GM20000 (cell line): ENCODE measurements at places on chromosomes 2 and 18.
A peak's percentile ranks its signal among the peaks of the same experiment; 100 is the strongest.

GRCh38 chr2:161570424-161571050 is 53.7 kb upstream of the SLC4A10 start:
- DNase-seq = no peak

GRCh38 chr2:159616286-159616701 is at the start of gene BAZ2B:
BAZ2B (minus strand) TSS chr2:159616548; CDS start chr2:159478719, 137,829 bp downstream.
- DNase-seq = peak; percentile 51

DNA sequence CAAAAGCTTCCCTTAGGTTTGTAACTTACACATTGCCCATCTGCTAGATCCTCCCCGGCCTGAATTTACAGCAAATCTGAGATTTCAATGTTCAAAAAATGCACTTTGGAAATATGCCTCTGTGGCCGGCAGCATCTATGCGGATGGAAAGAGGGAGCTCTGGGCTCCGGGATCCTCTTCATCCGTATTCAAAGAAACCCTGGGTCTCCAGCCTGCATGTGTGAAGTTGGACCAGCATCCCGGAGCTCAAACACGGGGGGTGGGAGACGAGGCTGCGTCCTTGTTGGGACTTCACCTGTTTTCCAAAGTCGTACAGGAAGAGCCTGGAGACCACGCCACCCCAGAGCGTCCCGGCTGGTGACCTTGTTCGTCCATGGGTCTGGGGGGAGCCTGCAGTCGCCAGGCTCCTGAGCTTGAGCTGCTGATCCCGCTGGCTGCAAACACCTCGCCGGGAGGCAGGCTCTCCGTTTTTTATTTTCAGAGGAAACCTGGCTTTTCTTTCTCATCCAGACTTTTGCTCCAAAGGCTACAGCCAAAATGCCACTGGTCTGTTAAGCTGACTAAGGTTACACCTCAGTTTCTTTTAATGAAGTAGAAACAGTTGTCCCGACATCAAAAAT is 77.4 kb downstream of the PTGR3 start:
- DNase-seq = no peak

- DNase-seq = no peak
Observed at GRCh38 chr2:32937602-32938448, 8.9 kb upstream of the LTBP1 start.

GRCh38 chr2:76450024-76450475 is 739.3 kb upstream of the GCFC2 start:
- peak; percentile 2 for DNase-seq

DNA sequence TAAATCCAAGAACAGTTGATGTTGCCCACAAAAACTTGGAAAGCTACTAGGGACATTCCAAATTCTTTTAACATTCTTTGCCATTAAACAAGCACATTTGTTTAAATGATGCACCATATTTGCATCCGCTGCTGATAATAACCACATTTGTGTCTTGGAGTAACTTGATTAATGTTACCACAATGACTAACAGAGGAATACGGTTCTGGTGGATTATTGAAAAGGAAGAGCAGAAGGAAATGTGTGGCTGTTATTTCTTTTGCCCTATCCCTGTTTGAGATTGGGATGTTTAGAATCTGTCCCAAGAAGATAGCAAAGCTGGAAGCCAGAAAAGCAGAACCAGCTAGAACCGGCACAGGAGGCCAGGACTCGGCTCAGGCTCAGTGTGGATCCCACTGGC is 39.2 kb upstream of the RASGRP3 start:
- DNase-seq = no peak

DNA sequence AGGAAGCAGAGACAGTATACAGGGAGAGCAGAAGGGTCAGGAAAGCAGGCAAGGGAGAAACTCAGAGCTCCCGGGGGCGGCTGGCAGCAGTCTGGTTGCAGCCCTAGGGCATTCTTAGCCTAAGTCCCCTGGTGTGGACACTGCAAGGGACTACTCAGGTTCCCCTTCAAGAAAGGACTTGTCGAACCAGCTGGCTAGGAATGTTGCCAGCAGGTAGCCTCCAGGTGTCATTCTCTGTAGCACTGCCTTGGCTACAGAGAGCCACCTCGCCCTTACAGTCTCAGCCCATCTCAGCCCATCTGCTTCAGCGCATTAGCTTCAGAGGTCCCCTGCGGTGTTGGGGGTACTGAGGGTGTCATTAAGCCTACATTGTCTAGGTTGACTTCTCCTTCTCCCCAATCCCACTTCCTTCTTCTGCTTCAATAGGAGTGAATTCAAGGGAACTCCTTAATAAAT is 11.3 kb upstream of the TMSB10 start:
- DNase-seq = no peak

DNA sequence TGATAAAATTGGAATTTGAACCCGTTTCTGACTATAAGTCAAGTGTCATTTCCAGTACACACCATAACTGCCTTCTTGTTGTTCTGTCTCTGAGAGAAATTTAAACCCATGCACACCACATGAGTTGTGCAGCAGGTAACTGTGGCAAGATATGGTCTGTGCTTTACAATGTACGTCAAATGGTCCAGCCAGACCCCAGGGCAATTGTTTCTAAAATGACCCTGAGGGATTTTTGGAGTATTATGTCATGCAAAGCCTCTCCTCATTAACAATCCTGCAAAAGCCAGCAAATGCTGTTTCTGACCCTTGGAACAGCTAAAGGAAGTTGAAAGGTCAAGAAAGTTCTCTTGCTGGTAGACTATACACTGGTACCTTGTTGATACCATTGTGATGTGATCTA is 47.7 kb upstream of the WIPF1 start:
- no peak for DNase-seq

GRCh38 chr18:8830067-8831060 is 125.0 kb downstream of the MTCL1 start:
- no peak for DNase-seq

DNA sequence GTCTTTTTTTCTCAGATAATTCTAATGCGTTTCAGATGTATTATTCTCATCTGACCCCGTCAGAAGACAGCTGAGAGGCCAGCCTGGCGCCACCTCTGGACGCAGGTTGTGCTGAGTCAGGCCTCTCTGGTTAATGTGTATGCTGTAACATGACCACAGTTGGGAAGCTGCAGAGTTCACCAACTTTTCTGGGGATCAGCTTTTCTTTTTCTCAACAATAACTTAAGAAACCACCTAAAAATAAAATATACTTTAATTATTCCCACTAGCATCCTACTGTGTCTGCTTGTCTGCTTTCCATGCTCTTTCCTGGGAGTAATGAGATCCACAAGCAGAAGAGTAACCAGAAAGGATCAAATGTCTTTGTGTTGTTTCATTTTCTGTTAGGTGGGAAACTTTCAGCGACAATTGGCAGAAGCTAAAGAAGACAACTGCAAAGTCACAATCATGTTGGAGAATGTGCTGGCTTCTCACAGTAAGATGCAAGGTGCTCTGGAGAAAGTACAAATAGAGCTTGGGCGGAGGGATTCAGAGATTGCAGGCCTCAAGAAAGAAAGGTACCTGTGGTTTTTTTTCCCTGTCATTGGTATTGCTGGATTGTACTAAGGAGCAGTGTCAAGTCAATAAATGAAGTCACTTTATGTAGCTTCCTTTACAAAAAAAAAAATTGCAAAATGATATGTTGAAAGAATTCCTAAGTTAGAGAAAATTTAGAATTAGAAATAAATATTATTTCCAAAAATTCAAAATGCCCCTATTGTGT is 79.8 kb downstream of the CCDC150 start:
- no peak for DNase-seq

DNA sequence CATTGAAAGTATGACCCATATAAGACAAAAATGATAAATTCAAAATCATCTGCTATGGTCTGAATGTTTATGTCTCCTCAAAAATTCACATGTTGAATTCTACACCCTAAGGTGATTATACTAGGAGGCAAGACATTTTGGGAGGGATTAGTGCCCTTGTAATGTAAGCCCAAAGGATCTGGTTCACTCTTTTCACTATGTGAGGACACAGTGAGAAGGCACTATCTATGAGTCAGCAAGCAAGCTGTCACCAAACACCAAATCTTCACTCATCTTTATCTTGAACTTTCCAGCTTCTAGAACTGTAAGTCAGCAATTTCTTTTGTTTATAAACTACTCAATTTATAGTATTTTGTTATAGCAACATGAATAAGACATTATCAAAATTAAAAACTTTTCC is 284.7 kb upstream of the ZC3H15 start:
- DNase-seq = no peak

GRCh38 chr2:71507476-71507875 is 54.1 kb downstream of the DYSF start:
- no peak for DNase-seq

DNA sequence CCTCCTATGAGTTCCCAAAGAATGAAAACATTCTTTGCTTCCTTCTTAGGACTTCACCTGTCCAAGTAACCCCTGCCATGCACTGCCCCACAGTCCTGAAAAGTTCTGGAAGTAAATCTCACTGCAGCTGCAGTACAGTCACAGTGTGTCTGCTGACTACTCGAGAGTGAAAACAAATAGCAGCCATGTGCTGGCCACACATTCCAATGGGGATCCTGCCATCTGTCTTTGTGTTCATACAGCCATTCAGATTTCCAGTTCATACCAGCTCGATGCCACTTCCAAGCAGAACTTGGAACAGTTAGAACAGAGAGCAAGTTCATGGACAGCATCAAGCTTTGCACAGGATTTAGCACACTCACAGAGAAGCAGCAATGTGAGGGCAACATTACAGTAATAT is 629.9 kb upstream of the ACVR2A start:
- DNase-seq = no peak

GRCh38 chr2:237819231-237819630 is 20.7 kb downstream of the RBM44 start:
- no peak for DNase-seq

DNA sequence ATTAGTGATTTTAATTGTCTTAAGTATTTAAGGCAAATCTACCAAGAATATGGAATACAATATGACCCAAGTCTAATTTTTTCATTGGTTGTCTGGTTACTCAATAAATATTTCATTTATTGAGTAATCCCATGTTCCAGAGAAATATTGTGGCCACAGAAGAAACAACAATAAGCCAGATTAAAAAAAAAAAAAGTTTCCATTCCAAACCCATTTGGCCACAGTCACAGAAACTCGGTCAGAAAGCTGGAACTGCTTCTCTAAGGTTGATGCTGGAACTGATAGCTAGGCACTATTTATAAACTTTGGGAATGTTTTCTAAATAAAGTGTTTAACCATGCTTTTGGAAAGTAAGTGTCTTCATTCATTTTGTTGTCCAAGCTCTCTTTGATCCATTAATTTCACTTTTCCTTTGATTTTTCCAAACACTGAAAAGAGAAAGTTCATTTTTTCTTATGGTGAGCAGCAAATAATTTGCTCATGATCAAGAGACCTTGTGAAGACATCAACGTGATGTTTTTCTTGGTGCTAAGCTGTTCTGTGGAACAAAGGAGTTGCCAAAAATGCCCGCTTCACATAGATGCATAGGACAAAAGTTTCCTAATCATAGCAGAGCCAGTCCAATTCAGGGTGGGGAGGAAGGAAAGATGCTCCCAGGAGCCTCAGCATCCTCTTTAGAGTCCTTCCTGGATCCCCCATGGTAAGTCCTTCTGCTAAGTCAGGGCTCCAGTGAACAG is 72.1 kb upstream of the CCBE1 start:
- no peak for DNase-seq

GRCh38 chr2:163200741-163201140 is 362.2 kb upstream of the KCNH7 start:
- DNase-seq = no peak

GRCh38 chr2:232276084-232276732 is 102.3 kb upstream of the ALPP start:
- DNase-seq = no peak

DNA sequence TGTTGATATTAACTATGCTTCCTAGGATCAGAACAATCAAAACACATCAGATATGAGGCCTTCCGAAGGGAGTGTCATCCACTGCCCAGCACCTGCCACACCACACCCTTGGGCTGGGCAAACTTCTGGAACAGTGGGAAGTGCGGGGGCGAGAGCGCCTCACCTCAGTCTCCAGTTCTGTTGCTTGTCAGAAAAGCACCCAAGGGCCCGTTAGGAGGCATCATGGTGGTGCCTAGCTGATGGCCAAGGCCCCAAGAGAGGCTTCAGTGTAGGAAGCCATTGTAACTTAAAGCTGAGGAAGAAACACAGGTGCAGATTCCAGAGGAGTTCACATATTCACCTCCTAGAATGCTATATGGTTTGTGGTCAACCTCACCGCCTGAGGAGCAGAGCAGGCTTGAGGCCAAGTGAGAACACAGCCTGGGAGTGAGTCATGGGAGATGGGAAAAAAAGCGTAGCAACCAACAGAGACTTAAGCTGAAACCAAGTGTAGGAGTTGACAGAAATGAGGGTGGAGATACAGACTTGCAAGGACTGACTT is 85.1 kb upstream of the ATL2 start:
- DNase-seq = no peak

DNA sequence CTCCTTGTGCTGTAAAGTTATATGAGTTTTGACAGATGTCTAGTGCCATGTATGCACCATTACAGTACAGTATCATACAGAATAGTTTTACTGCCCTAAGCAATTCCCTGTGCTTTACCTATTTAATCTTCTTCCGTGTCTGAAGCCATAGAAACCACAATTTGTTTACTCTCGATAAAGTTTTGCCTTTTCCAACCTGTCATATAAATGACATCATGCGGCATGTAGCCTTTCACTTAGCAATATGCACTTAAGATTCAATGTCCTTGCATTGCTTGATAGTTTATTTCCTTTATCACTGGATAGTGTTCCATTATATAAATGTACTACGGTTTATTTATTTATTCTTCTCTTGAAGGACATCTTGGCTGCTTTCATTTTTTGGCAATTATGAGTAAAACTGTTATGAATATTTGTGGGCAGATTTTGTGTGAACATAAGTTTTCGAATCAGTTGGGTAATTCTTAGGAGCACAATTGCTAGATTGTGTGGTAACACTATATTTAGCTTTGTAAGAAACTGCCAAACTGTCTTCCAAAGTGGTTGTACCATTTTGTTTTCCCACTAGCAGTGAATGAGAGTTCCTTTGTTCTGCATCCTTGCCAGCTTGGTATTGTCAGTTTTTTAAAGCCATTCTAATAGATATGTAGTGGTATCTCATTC is 136.8 kb upstream of the MAP3K20 start:
- DNase-seq = no peak

GRCh38 chr2:68574202-68574791 is 69.1 kb upstream of the PROKR1 start:
- no peak for DNase-seq

- DNase-seq = no peak
Observed at GRCh38 chr18:48657447-48658120, 118.8 kb downstream of the CTIF start.

GRCh38 chr2:190837420-190837819 is 43.2 kb upstream of the GLS start:
- no peak for DNase-seq

- DNase-seq = no peak
Observed at GRCh38 chr2:2172516-2172915, 158.6 kb downstream of the MYT1L start.

DNA sequence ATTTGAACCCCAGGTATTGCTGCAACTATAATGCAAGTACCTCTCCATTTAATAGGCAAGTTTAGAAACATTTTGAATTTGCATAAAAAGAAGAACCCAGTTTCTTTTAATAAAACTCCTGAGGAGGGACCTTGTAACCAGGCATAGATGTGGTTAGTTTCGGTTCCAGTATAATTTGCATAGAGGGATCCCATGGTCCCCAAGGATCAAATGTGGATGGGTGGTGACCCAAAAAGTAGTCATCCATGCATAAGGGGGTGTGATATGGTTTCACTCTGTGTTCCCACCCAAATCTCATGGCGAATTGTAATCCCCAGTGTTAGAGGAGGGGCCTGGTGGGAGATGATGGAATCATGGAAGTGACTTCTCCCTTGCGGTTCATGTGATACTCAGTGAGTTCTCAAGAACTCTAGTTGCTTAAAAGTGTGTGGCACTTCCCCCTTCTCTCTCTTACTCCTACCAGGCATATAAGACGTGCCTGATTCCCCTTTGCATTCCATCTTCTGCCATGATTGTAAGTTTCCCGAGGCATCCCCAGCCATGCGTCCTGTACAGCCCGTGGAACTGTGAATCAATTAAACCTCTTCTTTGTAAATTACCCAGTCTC is 40.2 kb upstream of the SKA1 start:
- DNase-seq = no peak
